ENCODE measurements at places on chromosomes 7 and 10.

GRCh38 chr10:11018432-11018841 is 765 bp downstream of the CELF2 start:
- peak; percentile 35 for DNase-seq

DNA sequence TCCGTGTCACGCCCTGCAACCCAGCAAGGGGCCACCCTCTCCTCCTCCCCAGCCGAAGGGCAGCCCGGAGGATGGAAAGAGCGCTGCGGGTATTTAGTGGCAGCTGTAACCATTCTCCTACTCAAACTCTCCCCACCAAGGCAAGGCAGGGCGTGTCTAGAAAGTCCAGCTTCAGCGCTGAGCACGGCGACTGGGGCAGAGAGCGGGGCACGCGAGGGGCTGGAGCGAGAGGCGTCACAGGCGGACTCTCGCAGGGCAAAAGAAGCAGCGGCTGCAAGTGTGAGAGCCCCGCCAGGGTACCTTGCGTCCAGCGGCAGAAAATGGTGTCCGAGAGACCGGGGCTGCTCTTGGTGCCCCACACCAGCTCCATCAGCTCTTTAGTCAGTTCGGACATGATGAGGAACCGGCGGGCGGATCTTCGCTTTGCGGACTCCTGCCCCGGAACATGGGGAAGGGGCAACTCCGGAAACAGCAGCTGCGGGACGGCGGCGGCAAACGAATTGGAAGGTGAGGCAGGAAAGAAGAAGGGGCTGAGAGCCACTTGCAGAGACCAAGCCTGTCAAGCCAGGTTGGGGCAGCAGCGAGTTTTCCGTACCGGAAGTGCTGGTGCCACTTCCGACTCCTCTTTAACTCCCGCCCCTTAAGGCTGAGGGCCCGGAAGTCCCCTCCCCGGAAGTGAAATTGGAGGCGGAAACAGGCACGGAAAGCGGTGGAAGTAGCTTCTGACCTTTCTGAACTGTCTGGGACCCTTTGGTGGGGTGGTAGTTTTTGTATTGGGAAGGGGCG is at the start of gene MINDY3:
Gene MINDY3 (minus strand): TSS at position 602 of the 786 bp plus-strand sequence. CDS start 208 bp downstream, at position 394.
- DNase-seq, result peak; percentile 90

DNA sequence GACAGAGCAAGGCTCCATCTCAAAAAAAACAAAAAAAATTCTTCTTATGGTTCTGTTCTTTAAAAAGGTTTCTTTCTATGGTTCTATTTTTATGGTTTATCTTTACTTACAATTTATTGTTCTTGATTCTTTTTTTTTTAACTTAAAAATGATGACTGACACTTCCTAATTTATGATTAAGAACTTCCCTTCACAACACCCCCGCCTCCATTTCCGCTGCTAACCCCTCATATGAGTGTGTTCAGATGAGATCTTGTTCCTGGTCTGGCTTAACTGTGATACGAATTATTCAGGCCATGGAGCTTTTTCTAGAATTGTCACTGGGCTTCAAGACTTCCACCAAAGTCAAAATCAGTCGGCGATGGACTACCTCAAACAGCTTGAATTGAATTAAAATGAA is 33.9 kb downstream of the PTER start:
- no peak for DNase-seq

DNA sequence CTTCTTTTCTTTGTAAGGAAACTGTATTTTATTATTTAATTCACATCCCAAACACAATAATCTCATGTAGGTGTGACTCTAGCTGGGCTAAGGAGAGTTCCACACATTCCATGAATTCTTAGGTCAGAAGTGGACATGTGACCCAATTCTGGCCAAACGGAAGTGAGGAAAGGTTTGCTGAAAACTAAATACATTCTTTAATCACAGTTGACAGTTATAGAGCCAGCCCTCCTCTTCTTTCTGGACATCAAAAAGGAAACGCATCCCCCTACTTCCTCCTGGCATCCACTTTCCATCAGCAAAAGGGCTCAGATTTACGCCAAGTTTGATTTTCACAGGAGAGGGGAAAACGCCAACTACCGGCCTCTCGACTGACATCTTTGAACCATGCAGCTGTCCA is 774.4 kb upstream of the POM121L12 start:
- DNase-seq, result no peak

- no peak for DNase-seq
Measured at GRCh38 chr10:14144451-14144850, 186.3 kb downstream of the FRMD4A start.

Data from foreskin fibroblast (primary cell).